ENCODE measurements at places on chromosomes 5 and 9. TPM values are rescaled to one million over a fixed set of nuclear protein-coding genes. Genes with fewer than 3 reads are reported as not detected.

Gene DDX4
- total RNA-seq, result not detected

DNA sequence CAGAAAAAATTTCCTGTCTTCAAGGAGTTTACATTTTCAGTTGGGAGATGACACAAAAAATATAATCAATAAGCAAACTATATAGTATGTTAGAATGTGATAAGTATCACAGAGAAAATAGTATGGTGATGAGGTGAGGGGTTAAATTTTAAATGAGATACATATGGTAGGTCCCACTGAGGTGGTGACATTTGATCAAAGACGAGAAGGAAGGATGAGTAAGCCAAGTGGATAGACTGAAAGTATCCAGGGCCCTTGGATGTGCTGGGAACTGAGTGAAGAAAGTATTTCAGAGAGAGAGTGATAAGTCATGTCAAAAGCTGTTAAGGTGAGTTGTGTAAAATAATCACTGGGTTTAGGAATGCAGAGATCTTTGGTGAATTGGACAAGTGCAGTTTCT is 3.5 kb downstream of the CCDC192 start:
- H3K36me3 ChIP-seq, result no peaks in the 10 kb centered on the region
- no peak overlapping the region for H3K27ac ChIP-seq
- H3K4me1 ChIP-seq, result peaks cover 12% of the 10 kb centered on the region
- no peak overlapping the region for H3K4me3 ChIP-seq
- peaks cover 18% of the 10 kb centered on the region for H3K27me3 ChIP-seq
- DNase-seq, result no peak

Gene HBEGF
- total RNA-seq, result 9.5 TPM

Gene GPR21
- 0.65 TPM for total RNA-seq

DNA sequence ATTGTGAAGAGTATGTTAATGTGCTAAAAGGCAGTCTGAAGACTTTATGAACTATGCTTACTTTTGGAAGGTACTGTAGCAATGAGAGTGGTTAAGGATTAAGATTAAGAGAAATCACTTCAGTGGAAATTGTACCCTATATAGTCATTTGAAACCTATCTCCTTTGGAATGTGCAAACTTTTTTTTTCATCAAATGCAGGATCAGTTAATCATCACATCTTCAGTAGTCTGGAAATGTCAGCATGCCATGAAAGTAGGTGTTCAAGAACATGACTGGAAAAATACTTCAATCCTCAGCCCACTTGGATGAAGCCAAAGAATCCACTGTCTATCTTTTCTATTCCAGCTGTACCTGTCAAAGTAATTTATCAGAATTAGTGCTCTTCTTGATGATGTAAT is 157.8 kb upstream of the TMEM161B start:
- no peak for DNase-seq
- H3K27me3 ChIP-seq, result no peaks in the 10 kb centered on the region
- H3K4me3 ChIP-seq, result no peak overlapping the region
- no peak overlapping the region for H3K27ac ChIP-seq

- H3K36me3 ChIP-seq, result no peaks in the 10 kb centered on the region
- no peak for DNase-seq
- no peak overlapping the region for H3K4me3 ChIP-seq
- no peaks in the 10 kb centered on the region for H3K4me1 ChIP-seq
- H3K27me3 ChIP-seq, result peaks cover 6% of the 10 kb centered on the region
These were observed 91.7 kb downstream of the RFK start for GRCh38 chr9:76302543-76302942.

Gene PCAT7
- total RNA-seq, result not detected

DNA sequence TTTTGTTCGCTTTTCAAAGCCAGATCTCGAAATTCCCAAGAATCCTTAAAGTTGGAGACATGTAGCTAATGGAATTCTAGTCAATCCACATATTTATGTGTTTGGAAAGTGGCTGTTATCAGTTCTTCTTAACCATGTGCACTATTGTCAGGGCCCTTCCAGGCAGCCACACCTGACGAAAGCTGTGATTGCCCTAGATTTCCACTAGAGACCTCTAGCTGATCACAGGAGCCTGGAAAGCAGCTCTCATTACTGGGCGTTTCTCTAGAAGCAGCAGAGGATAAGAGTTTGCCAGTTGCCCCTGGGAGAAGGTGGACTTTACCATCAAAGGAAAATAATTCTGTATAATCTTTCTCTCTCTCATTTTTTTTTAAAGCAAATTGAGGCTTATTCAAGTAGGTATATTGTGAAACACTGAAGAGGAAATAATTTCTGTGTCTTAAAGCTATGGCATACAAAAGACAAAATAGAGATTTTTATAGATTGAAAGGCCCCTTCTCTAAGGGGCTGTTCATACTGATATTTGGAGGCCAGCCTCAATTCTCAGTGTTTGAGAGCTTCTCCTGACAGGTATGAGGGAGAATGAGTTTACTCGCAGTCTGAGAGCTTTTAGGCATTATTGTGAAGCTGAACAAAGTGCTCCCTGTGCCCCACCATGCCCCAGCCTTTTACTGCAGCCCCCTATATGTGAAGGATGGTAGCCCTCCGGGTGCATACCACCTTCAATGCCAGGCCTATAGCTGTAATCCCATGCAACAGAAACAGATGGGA is 405.4 kb upstream of the ACTBL2 start:
- H3K36me3 ChIP-seq, result no peaks in the 10 kb centered on the region
- H3K27ac ChIP-seq, result no peak overlapping the region
- peaks cover 14% of the 10 kb centered on the region for H3K4me1 ChIP-seq
- no peaks in the 10 kb centered on the region for H3K27me3 ChIP-seq
- H3K4me3 ChIP-seq, result no peak overlapping the region

DNA sequence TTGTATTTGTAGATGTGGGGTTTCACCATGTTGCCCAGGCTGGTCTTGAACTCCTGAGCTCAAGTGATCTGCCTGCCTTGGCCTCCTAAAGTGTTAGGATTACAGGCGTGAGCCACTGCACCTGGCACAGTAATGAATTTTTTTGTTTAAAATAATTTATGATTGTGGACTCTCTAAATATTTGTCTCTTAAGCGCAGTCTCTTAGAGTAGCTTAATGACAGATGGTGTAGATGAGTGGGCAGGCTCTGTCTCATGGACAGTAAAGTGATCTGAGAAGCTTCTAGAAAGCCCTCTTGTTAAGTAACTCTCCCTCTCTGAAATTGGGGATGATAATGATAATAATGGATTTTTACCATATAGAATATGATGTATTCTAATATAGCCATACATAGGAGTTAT is 47.5 kb upstream of the KIAA1958 start:
- no peak for DNase-seq
- no peak overlapping the region for H3K27ac ChIP-seq
- no peaks in the 10 kb centered on the region for H3K4me1 ChIP-seq
- peaks cover 7% of the 10 kb centered on the region for H3K36me3 ChIP-seq
- H3K27me3 ChIP-seq, result no peaks in the 10 kb centered on the region

Gene ECM2
- total RNA-seq, result 5.4 TPM

GRCh38 chr5:9104571-9105339 is 441.1 kb downstream of the SEMA5A start:
- no peak overlapping the region for H3K4me3 ChIP-seq
- H3K27ac ChIP-seq, result no peak overlapping the region
- no peaks in the 10 kb centered on the region for H3K4me1 ChIP-seq
- H3K36me3 ChIP-seq, result peaks cover 12% of the 10 kb centered on the region
- no peak for DNase-seq

Gene CCDC187
- not detected for total RNA-seq

DNA sequence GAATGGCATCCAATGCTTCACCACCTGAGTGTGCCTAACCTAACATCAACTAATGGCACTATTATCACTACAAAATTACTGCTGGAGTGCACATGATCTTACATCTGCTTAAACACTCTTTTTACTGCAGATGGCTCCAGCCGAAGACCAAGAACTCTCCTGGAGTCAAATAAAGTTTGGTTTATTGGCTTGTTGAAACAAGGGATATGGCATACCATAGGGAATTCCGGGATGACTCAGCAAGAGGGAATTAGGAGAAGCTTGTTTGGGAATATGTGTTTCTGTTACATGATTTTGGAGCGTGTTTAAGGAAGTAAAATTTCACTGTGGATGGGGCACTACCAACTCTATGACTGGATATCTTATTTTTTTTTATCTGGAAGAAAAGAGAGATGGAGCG is 872.6 kb downstream of the DTWD2 start:
- no peaks in the 10 kb centered on the region for H3K27me3 ChIP-seq
- H3K4me1 ChIP-seq, result no peaks in the 10 kb centered on the region
- DNase-seq, result no peak
- H3K4me3 ChIP-seq, result no peak overlapping the region

GRCh38 chr5:177540438-177540837 is 13.9 kb downstream of the FAM193B start:
- no peaks in the 10 kb centered on the region for H3K27me3 ChIP-seq
- 0 out of 2 replicates have a peak, but pooled peaks cover 2% of the 10 kb centered on the region for H3K36me3 ChIP-seq
- 0 out of 2 replicates have a peak overlapping the region, but pooled peaks have one; percentile 90 for H3K27ac ChIP-seq
- H3K4me1 ChIP-seq, result peaks cover 57% of the 10 kb centered on the region
- no peak overlapping the region for H3K4me3 ChIP-seq

Gene UNC5A
- total RNA-seq, result not detected

Gene FAM163B
- not detected for total RNA-seq

DNA sequence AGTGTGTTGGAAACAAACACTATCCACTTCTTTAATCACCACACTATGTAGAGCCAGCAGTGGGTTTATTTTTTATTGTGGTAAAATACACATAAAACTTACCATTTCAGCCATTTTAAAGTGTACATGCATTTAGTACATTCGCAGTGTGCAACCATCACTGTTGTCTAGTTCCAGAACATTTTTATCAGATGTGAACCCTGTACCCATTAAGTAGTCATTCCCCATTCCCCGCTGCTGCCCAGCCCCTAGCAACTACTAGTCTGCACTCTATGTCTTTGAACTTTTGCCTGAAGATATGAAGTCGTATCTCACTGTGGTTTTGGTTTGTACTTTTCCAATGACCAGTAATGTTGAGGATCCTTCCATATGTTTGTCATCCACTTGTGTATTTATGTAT is 30.2 kb upstream of the F2R start:
- H3K4me3 ChIP-seq, result no peak overlapping the region
- peaks cover 27% of the 10 kb centered on the region for H3K4me1 ChIP-seq
- no peaks in the 10 kb centered on the region for H3K36me3 ChIP-seq
- no peak for DNase-seq
- H3K27me3 ChIP-seq, result 0 out of 2 replicates have a peak, but pooled peaks cover 5% of the 10 kb centered on the region

DNA sequence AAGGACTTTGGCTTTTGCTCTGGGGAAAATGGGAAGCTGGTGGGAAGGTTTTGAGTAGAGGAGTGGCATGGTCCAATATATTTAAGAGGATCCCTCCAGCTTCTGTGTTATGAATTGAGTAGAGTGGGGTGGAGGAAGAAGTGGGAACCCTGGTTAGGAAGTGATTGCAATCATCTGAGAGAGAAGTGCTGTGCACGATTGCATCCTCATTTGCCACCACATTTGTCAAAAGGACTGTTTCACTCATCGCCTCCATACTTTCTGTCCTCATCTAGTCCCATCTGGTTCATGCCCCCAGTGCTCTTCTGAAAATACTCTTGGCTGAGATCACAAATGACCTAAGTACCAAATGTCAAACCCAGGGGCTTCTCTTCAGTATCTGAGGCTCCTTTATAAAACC is 192.1 kb downstream of the RAB3C start:
- H3K27ac ChIP-seq, result no peak overlapping the region
- H3K4me1 ChIP-seq, result no peaks in the 10 kb centered on the region
- H3K4me3 ChIP-seq, result no peak overlapping the region
- DNase-seq, result no peak

DNA sequence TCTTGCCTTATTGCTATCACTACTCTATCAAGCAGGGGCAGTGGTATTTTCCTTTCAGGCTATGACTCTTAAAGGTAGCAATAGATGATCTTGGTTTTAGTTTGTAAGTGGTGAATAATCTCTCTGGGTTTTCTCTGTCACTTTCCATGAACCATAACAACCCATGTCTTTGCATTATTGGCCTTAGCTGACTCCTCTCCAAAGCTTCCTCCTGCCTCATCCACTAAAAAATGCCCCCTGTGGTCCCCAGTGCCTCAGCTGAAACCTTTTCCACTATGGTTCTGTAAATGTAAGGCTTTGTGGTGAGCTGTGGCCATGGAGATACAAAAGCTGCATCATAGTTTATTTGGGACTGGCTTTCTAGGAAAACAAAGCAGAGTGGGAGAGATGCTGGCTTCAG is 128.8 kb downstream of the GPBP1 start:
- H3K36me3 ChIP-seq, result no peaks in the 10 kb centered on the region
- H3K27ac ChIP-seq, result no peak overlapping the region
- no peaks in the 10 kb centered on the region for H3K27me3 ChIP-seq
- peaks cover 14% of the 10 kb centered on the region for H3K4me1 ChIP-seq

Gene NR5A1
- total RNA-seq, result not detected

Gene ACTBL2
- total RNA-seq, result 0.11 TPM

GRCh38 chr5:157890836-157891597 is 32.1 kb upstream of the CLINT1 start:
- H3K4me1 ChIP-seq, result no peaks in the 10 kb centered on the region
- H3K27ac ChIP-seq, result no peak overlapping the region
- no peaks in the 10 kb centered on the region for H3K27me3 ChIP-seq
- H3K4me3 ChIP-seq, result no peak overlapping the region
- H3K36me3 ChIP-seq, result no peaks in the 10 kb centered on the region
- no peak for DNase-seq

DNA sequence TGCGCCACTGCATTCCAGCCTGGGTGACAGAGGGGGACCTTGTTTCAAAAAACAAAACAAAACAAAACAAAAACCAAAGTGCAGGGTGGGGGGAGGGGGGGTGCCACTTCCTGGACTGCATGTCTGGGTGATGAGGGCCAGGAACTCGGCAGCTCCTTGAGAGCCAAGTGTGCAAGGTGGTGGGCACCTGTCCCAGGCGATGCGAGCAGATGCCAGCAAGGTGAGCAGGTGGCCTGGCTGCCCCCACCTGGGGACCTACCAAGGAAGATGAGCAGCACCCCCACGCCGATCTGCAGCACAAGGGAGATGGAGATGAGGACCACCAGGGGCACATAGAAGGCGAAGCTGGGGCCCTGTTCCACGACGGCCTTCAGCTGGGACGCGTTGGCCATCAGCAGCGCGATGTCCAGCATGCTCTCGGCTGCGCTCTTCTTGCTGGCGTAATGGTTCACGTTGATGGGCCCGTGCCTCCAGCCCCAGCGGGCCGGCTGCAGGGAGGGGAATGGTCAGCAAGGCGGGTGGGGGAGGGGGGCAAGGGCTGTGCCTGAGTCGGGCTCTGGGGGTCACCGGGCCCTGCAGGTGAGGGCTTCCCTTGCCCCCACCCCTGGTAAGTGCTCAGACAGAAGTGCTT is 7.8 kb downstream of the NINJ1 start:
- no peaks in the 10 kb centered on the region for H3K36me3 ChIP-seq
- H3K4me1 ChIP-seq, result no peaks in the 10 kb centered on the region
- H3K27me3 ChIP-seq, result no peaks in the 10 kb centered on the region

GRCh38 chr9:90458485-90458884 is 184.1 kb downstream of the DIRAS2 start:
- no peak overlapping the region for H3K4me3 ChIP-seq
- H3K4me1 ChIP-seq, result no peaks in the 10 kb centered on the region
- H3K27me3 ChIP-seq, result no peaks in the 10 kb centered on the region
- H3K27ac ChIP-seq, result no peak overlapping the region
- H3K36me3 ChIP-seq, result no peaks in the 10 kb centered on the region

DNA sequence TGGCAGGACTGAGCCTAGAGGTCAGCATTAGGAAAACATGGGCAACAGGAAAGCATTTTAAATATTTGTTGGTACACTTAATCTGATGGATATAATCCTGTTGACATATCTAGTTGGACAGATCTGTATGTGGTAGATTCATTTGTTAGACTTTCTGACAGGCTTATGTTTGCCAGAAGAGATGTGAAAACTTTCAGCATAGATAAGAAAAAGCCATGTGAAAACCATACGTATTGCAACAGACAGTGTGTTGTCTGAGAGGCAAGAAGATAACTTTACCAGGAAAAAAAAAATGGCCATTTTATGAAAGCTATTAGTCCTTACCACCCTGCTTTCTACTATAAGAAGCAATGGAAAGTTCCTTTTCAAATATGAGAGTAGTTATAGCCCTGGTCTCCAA is 1902.2 kb upstream of the C9orf72 start:
- H3K4me3 ChIP-seq, result no peak overlapping the region
- no peak for DNase-seq
- no peaks in the 10 kb centered on the region for H3K27me3 ChIP-seq
- H3K36me3 ChIP-seq, result no peaks in the 10 kb centered on the region
- H3K27ac ChIP-seq, result no peak overlapping the region

Data from GM23248 (cell line).